CD4-positive, alpha-beta T cell (primary cell): ENCODE measurements at places on chromosomes 5 and 9. TPM values are rescaled to one million over a fixed set of nuclear protein-coding genes. Genes with fewer than 3 reads are reported as not detected.

DNA sequence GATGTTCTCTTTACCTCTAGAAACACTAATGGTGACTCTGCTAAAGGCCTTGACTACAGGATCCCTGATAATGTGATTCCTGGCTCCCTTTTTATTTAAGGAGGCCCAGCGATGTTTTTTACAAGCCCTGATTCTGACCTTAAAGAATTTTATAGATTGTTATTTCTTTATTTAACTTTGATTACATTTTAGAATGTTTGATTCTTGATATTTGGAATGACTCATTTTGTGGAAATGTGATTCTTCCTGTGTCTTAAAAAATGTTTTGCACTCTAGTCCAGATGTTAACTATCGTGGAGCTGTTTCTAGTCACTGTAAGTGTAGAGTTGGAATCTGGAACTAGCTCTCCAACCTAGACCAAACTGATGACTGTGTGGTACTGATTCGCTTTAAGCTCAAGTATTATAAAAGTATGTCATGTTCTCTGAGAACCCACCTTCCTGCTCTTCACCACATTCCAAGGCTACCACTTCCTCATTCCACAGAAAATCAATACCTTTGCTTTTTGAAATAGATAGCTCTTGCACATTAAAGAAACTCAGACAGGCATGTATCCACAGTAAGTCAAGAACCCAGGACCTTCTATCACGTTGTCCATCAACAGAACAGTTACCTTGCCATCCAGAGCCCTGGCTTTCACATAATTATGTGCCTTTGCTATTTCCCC lies 65.2 kb downstream of the JMY start:
- H3K36me3 ChIP-seq = peaks cover 72% of the 10 kb centered on the region
- H3K27ac ChIP-seq = no peak overlapping the region
- no peak overlapping the region for H3K4me3 ChIP-seq
- no peak for DNase-seq
- H3K27me3 ChIP-seq = no peaks in the 10 kb centered on the region

DNA sequence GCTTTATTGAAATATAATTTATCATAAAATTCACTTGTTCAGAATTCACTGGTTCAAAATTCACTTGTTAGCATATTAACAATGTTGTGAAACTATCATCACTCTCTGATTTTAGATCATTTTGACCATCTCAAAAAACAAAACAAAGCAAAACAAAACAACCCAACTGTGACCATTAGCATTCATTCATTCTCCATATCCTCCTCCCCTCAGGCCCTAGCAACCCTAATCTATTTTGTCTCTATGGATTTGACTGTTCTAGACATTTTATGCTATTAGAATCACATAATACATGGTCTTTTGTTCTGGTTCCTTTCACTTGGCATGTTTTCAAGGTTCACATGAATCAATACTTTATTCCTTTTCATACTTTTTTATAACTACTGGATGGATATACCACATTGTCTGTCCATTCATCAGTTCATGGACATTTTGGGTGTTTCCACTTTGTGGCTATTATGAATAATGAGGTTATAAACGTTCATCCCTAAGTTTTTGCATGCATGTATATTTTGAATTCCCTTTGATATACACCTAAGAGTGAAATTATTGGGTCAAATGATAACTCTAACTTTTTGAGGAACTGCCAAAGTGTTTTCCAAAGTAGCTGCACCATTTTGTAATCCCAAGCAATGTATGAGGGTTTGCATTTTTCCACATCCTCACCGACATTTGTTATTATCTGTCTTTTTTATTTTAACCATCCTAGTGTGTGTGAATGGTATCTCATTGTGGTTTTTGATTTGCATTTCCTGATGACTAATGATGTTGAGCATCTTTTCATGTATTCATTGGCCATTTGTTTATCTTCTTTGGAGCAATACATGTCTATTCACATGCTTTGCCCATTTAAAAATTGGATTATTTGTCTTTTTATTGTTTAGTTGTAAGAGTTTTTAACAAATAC lies 304.1 kb downstream of the SH3GL2 start:
- DNase-seq = no peak
- H3K36me3 ChIP-seq = no peaks in the 10 kb centered on the region
- no peak overlapping the region for H3K4me3 ChIP-seq
- H3K27me3 ChIP-seq = no peaks in the 10 kb centered on the region
- H3K4me1 ChIP-seq = no peaks in the 10 kb centered on the region

DNA sequence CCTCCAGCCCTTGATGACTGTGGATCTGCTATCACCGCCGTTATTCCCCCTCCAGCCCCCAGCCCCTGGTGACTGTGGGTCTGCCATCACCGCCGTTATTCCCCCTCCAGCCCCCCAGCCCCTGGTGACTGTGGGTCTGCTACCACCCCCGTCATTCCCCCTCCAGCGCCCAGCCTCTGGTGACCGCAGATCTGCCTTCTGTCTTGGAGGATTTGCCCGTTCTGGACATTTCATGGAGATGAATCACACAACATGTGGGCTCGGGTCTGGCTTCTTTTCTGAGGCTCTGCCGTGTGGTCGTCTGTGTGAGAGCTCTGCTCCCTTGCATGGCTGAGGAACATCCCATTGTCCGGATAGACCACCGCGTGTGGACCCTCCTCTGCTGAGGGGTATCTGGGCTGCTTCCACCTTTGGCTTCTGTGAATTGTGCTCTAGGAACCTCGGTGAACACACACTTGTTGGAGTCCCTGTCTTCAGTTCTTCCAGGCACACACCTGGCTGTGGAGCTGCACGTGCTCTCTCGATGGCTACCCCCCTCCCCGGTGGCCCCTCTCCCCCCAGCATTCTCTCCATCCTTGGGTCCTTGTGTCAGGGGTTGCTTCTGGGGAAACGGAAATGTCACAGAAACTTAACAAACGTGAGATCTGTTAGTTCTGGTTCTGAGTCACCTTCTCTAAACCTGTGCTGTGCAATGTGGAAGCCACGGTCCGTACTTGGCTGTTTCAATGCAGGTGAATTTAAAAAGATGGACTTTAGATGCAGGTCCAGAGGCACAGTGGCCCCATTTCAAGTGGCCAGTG lies 105.3 kb upstream of the COL5A1 start:
- H3K27me3 ChIP-seq = no peaks in the 10 kb centered on the region
- no peak overlapping the region for H3K27ac ChIP-seq
- no peaks in the 10 kb centered on the region for H3K4me1 ChIP-seq
- no peaks in the 10 kb centered on the region for H3K36me3 ChIP-seq

- H3K27me3 ChIP-seq = no peaks in the 10 kb centered on the region
- H3K36me3 ChIP-seq = no peaks in the 10 kb centered on the region
- no peak overlapping the region for H3K27ac ChIP-seq
- no peak overlapping the region for H3K4me3 ChIP-seq
- peaks cover 3% of the 10 kb centered on the region for H3K4me1 ChIP-seq
Measured at GRCh38 chr9:72997387-72997995, 44.6 kb upstream of the ALDH1A1 start.

DNA sequence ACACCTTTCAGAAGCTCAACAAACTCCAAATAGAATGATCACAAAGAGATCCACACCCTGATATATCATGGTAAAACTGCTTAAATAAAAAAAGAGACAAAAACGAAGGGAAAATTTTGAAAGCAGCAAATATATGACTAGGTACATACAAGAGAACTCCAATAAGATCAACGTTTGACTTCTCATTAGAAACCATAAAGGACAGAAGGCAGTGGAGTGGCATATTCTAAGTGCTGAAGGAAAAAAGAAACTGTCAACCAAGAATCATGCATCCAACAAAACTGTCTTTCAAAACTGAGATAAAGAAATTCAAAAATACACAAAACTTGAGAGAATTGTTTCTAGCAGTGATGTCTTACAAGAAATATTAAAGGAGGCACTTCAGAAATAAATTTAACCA lies 11.2 kb downstream of the SLC22A4 start:
- no peaks in the 10 kb centered on the region for H3K27me3 ChIP-seq
- H3K4me1 ChIP-seq = no peaks in the 10 kb centered on the region
- no peaks in the 10 kb centered on the region for H3K36me3 ChIP-seq
- no peak overlapping the region for H3K27ac ChIP-seq
- no peak for DNase-seq

CAMK4 gene
- total RNA-seq = 225 TPM
